ENCODE measurements at places on chromosomes 6 and 20.

- DNase-seq, result no peak
Measured at GRCh38 chr20:40522405-40522804, 166.6 kb downstream of the MAFB start.

DNA sequence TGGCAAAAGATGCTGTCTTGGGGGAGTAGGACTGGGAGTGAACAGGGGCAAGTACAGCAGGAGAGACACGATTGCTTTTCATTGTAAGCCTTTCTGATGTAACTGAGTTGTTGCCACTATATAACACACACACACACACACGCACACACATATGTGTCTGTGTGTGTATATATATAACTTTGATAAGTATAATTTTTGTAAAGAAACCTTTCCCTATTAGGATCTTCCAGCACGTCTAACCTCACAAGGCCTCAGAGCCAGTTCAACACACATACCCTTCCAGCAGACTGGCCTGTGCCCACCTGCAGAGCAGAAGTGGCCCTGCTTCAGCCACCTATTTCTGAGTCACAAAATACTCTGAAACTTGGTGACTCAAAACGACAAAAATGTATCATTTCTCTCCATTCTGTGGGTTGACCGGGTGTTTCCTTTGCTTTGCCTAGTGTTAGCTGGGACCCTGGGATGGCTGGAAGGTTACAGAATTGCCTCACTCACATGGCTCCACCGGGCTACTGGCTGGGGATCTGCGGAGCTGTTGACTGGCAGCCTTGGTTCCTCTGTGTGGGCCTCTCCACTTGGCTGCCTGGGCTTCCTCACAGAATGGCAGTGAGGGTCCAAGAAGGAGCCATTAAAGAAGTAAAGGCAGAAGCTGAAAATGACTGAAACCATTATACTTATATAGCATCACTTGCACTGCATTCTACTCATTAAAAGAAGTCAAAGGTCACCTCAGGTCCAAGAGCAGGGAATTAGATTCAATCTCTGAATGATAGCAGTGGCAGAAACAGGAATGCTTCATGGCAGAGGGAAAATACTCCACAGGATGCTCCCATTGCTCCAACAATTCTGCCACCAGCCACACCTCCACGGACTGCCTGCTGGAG is 126.4 kb downstream of the BANF2 start:
- DNase-seq, result no peak

DNA sequence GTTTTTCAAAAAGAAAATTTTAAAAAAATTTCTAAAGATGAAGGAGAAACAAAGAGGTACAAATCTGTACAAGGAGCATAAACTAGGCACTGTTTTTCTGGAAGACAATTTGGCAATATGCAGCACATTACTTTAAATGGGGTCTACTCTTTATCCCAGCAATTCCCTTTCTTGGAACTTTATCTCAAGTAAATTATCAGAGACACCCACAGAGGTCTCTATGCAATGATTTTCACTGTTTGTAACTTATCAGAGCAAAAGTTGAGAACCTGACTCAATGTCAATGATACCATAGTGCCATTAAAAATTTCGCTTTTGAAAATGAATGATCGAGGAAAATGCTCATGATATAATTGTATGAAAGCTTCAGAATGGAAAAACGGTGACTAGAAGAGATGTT is 35.7 kb downstream of the SLC22A23 start:
- DNase-seq, result no peak

- DNase-seq, result no peak
Measured at GRCh38 chr6:25050356-25050755, 114.6 kb upstream of the RIPOR2 start.

GRCh38 chr6:15409301-15410125 is 163.6 kb downstream of the JARID2 start:
- no peak for DNase-seq

DNA sequence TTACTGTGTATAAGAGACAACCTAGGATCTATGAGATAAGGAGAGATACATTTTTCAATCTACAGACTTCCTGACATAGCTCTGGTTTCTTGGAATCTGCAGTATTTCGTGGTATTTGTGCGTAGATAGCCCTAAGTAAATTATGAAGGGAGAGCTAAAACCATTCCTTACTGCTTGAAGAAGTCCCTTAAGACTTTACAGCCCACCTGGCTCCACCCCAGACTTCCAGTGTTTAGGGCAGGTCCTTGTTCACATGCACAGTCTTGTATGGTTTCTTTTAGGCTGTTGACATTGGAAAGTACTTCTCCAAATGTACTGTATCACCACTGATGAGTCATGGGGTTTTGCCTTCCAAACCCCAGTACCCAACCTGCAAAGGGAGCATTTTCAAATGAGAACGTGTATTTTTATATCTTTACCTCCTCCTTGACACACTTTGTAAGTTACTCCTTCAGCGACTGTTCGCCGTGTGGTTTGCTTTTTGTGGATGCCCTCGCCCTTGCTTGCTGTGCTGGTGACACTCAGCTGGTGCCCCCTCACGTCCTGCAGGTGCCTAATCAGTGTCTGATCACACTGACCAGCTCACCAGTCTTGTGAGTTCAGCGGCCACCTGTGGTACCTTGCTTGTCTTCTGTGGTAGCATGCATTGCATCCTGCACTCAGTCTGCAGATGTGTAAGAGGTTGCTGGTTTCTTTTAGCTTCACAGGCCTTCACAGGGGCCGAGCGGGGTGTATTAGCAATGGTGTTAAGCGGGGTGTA is 73.3 kb downstream of the IGF2R start:
- DNase-seq, result no peak

DNA sequence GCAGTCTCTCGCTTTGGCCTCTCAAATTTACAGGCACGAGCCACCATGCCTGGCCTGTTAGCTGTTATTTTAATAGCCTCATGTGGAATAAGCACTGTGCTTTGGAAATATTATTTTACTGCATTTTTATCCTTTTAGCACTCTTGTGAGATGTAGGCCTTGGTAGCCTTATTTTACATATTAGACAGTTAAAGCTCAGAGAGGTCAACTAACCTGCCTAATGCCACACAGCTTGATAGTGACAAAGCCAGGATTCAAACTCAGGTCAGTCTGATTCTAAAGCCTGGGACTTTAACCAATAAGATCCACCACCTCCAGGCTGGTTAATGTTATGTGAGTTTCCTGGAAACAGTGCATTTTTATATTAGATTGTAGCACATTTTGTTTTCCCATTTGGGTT is 9.5 kb downstream of the TNFAIP3 start:
- no peak for DNase-seq

DNA sequence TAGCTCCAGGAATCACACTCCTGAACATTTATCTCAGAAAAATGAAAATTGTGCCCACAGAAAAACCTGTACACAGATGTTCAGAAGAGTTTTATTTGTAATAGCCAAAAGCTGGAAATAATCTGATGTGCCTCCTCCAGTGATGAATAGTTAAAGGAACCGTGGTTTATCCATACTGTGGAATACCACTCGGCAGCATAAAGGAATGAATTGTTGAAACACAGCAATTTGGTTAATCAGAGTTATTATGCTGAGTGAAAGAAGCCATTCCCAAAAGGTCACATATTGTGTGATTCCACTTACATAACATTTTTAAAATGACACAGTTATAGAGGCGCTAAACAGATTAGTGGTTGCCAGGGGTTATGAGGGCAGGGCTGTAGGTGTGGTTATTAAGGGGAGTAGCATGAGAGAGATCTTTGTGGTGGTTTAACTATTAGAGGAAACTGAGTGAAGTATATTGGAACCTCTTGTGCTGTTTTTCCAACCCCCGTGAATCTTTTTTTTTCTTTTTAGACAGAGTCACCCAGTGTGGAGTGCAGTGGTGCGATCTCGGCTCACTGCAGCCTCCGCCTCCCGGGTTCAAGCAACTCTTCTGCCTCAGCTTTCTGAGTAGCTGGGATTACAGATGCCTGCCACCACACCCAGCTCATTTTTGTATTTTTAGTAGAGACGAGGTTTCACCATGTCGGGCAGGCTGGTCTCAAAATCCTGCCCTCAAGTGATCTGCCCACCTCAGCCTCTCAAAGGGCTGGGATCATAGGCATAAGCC is 26.2 kb downstream of the PSMF1 start:
- DNase-seq, result no peak

DNA sequence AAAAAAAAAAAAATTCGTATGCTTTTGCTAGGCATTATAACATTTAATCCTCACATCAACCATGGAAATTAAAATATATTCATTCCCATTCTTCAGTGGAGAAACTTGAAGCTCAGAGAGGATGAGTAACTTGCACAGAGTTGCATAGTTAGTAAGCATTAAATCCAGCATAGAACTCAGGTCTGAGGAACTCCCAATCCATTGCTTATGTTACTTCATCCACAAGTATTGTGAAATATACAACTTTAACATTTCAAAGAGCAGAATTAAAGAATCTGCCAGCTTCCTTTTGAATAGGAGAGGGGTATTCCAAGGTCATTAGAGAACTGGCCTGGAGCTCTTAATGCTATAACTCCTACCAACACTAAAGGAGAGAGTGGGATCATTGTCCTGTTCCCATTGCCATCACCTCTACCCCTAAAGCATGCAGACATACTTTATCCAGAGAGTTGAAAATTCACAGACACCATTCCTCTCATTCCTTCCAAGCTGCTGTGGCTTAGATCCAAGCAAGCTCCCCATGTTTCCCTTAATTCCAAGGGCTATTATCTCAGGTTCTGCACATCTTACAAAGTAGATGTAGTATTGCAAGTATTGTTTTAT is 91.9 kb downstream of the FLRT3 start:
- DNase-seq, result no peak

GRCh38 chr6:87382861-87383260 is 24.9 kb upstream of the CFAP206 start:
- DNase-seq, result no peak

GRCh38 chr6:30019819-30020218 is 41.2 kb upstream of the POLR1H start:
- DNase-seq, result no peak

DNA sequence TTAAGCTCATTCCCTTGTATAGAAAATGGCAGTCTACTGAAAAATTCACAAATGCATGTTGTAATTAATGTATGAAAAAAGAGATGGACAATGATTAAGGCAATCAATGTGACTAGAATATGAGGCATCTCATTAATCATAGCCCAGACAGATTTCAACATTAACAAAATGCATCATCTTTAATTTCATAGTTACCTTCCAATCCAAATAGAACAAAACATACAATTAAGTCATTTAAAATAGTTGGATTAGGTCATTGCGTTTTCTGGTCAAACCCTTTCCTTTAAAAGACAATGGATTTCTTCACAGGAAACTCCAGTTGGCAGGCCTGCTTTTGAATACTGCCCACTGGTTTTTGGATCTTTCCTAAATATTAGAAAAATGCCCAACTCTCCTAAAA is 203.9 kb downstream of the HAO1 start:
- DNase-seq, result no peak

DNA sequence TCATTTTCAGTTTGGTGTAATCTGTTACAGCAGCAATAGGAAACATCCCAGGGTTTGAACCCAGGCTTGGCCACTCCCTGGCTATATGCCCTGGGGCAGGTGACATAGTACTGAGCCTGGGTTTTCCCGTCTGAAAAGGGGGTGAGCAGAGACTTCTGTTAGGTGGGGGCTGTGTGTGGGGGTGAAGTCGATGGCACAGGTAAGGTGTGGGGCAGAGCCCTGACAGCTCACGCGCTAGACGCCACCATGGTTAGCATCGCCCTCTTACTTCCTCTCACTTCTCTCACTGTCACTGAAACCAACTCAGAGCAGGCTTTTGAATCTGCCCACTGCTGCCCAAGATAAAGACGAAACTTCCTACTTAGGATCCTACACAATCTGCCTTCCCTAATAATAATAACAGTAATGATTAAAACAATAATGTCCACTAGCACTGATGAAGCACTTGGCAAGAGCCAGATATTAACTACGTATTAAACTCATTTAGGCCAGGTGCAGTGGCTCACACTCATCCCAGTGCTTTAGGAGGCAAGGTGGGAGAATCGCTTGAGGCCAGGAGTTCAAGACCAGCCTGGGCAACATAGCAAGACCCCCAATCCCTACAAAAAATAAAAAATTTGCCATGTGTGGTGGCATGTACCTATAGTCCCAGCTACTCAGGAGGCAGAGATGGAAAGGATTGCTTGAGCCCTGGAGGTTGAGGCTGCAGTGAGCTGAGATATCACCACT is 117.9 kb upstream of the PTPN1 start:
- DNase-seq, result no peak

DNA sequence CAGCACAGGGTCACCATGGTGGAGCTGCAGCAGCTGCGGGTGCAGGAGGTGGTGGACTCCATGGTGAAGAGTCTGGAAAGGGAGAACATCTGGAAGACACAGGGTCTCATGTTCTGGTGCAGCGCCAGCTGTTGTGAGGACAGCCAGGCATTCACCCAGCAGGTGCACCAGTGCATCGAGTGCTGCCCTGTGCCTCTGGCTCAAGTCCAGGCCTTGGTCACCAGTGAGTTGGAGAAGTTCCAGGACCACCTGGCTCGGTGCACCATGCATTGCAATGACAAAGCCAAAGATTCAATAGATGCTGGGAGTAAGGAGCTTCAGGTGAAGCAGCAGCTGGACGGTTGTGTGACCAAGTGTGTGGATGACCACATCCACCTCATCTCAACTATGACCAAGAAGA is 22.9 kb upstream of the RIPK1 start:
- DNase-seq, result no peak

GRCh38 chr6:435441-436307 is 44.1 kb downstream of the IRF4 start:
- DNase-seq, result no peak

DNA sequence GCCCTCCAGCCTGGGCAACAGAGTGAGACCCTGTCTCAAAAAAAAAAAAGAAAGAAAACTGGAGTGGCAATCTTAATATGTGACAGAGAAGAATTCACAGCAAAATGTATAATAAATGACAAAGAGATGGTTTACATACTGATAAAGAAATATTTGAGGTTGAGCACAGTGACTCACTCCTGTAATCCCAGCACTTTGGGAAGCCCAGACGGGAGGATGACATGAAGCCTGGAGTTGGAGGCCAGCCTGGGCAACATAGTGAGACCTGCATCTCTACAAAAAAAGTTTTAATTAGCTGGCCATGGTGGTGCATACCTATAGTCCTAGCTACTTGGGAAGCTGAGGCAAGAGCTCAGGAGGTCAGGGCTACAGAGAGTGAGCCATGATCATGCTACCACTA is 12.4 kb upstream of the DEFB118 start:
- no peak for DNase-seq

DNA sequence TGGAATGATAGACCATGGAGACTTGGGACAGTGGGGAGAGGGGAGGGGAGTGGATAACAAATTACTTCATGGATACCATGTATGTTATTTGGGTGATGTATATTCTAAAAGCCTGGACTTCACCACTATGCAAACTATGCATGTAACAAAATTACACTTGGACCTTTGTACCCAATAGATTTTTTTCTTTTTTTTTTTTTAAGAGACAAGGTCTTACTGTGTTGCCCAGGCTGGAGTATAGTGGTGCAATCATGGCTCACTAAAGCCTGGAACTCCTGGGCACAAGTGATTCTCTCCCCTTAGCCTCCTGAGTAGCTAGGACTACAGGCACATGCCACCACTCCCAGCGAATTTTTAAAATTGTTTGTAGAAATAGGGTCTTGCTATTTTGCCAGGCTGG is 45.3 kb downstream of the RIPOR2 start:
- DNase-seq, result no peak

DNA sequence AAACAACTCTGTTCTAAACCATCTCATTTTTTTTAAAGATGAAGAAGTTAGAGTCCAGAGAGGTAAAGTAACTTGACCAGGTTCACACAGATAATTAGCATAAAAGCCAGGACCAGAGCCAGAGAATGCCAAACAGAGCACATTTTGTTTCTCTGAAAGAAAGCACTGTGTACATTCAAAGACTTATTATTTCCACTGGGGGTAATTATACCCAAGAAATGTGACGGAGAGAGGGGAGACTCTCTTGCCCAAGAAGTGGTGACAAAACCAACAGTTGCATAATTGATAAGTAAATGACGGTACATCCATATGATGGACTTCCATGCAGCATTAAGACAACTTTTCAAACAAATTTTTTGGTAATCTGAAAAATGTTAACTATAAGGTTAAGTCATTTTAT is 111.6 kb downstream of the RTN4IP1 start:
- no peak for DNase-seq
